ENCODE measurements at places on chromosomes 4 and X. TPM values are rescaled to one million over a fixed set of nuclear protein-coding genes. Genes with fewer than 3 reads are reported as not detected.
A peak's percentile ranks its signal among the peaks of the same experiment; 100 is the strongest.

DNA sequence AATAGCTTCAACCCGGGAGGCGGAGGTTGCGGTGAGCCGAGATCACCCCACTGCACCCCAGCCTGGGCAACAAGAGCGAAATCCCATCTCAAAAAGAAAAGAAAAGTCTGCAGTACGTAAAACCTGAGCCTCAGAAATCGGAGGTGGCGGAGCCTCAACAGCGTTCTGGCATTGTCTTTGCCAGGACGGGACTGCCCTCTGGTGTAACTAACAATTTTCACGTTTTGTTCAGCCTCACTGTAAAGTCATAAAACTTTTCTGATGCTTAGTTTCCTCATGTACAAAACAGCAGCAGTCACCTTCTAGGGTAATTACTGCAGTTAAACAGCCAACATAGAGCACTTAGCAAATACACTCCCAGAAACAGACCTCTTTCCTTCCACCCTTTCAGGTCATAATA is 121.7 kb downstream of the RBM47 start:
- H3K27ac ChIP-seq, result no peak overlapping the region
- no peak overlapping the region for H3K4me3 ChIP-seq

GRCh38 chr4:83785891-83786290 is 250.0 kb downstream of the GPAT3 start:
- no peaks in the 10 kb centered on the region for H3K4me1 ChIP-seq
- no peak overlapping the region for H3K4me3 ChIP-seq
- H3K27me3 ChIP-seq, result no peaks in the 10 kb centered on the region

DNA sequence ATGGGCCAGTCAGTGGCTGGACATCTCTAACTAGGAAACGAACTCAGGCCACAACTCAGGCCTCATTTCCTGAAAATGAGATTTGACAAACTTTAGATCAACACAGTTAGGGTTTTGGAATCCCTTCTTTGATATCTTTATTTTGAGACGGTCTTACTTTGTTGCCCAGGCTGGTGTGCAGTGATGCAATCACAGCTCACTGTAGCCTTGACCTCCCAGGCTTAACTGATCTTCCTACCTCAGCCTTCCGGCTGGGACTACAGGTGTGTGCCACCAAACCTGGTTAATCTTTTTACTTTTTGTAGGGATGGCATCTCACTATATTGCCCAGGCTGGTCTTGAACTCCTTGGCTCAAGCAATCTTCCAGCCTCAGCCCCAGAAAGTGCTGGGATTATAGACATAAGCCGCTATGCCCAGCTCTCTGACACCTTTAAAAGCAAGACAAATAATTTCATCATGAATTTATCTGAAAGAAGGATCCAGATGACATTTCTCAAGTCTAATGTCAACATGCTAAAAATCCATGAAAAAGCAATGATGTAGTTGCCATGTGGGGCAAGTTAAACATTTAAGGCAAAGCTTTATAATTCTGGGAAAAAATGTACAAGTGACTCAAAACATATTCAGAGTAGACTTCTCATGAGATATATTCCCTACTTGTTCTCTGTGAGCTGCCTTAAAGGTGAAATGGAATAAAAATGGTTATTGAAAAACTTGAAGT is 89.1 kb upstream of the CBR4 start:
- no peak overlapping the region for H3K27ac ChIP-seq
- H3K4me3 ChIP-seq, result no peak overlapping the region
- H3K27me3 ChIP-seq, result no peaks in the 10 kb centered on the region
- no peaks in the 10 kb centered on the region for H3K4me1 ChIP-seq

The NSDHL gene
- total RNA-seq, result 11.8 TPM

- no peaks in the 10 kb centered on the region for H3K36me3 ChIP-seq
- no peaks in the 10 kb centered on the region for H3K4me1 ChIP-seq
- peak overlapping the region; percentile 82 for H3K4me3 ChIP-seq
- H3K27ac ChIP-seq, result peak overlapping the region; percentile 61
Observed at GRCh38 chrX:40095583-40096394, 2.0 kb downstream of the BCOR start.

- H3K36me3 ChIP-seq, result no peaks in the 10 kb centered on the region
- H3K4me1 ChIP-seq, result no peaks in the 10 kb centered on the region
- no peak overlapping the region for H3K27ac ChIP-seq
- DNase-seq, result no peak
Observed at GRCh38 chr4:4401036-4401435, 14.1 kb downstream of the NSG1 start.

DNA sequence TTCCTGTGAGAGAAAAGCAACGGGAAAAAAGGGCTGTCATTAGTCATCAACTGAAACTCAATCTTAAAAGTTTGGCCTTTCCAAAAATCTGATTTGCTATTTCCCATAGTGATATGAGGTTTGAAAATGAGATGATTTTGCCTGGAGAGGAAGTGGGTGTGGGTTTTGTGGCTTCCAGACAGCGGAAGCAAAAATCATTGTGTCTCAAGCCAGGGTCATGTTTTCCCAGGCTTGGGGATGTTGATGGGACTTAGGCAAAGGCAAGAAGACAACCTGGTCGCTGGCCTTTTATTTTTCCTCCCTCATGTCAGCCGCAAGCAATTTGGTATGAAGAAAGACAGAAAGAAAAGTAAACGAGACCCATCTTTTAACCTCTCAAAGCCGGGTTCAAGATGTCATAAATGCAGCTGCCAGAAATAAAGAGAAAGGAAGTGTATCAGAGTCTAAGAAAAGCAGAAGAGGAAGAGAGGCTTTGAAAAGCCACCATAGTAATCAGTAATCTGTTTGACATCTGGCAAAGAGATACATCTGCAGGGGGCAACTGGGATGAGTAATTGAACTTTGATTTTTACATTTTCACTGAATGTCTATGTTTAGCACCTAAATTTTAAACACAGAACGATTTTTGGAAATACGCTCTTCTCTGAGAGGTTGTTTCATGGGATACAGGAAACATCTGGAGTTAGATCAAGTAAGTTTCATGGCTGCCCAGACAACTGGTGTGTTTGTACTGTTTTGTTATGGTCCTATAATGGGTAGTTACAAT is 521.6 kb upstream of the SLIT2 start:
- H3K4me3 ChIP-seq, result no peak overlapping the region
- H3K36me3 ChIP-seq, result no peaks in the 10 kb centered on the region
- no peaks in the 10 kb centered on the region for H3K4me1 ChIP-seq
- no peaks in the 10 kb centered on the region for H3K27me3 ChIP-seq
- no peak for DNase-seq
- H3K27ac ChIP-seq, result no peak overlapping the region

- no peaks in the 10 kb centered on the region for H3K36me3 ChIP-seq
- H3K4me1 ChIP-seq, result no peaks in the 10 kb centered on the region
- H3K4me3 ChIP-seq, result no peak overlapping the region
- no peak for DNase-seq
- no peak overlapping the region for H3K27ac ChIP-seq
Observed at GRCh38 chr4:85500110-85500867, 25.3 kb downstream of the ARHGAP24 start.

DNA sequence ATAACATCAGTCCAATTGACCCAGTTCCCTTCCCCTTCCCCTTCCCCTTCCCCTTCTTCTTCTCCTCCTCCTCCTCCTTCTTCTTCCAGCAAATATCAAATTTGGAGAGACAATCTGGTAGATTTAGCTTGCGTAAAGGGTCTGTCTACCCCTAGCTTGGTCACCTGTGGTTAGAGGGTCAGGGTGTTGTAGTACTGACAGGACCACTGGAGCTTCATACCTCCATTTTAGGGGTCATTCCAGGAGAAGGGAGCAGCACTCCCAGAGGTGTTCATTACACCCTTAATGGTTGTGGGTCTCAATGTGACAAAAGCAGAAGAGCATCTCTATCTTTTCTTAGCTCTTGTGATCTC is 3.7 kb upstream of the FGB start:
- H3K4me3 ChIP-seq, result no peak overlapping the region
- no peak for DNase-seq
- no peaks in the 10 kb centered on the region for H3K4me1 ChIP-seq
- H3K27me3 ChIP-seq, result no peaks in the 10 kb centered on the region
- H3K27ac ChIP-seq, result no peak overlapping the region

DNA sequence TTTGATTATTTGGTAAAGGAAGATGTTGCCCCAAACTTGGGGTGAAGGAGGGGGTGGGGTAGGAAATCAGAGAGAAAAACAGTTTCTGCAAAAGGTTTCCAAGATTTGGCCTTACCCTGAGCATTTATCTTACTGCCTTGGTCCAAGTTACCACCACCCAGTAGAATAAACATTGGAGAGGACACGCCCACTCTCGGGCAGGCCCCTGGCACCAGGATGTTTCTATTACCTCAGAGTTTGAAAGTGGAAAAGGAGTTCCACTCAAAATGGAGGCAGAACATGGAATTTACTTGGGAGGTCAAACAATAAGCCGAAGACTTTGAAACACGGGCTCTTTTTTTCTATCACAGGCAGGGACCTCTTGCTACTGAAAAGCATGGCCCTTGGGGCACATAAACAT is 113.7 kb downstream of the CHRNA9 start:
- no peak for DNase-seq
- no peaks in the 10 kb centered on the region for H3K27me3 ChIP-seq
- H3K4me3 ChIP-seq, result no peak overlapping the region
- no peak overlapping the region for H3K27ac ChIP-seq
- no peaks in the 10 kb centered on the region for H3K4me1 ChIP-seq

The AMBN gene
- total RNA-seq, result not detected

DNA sequence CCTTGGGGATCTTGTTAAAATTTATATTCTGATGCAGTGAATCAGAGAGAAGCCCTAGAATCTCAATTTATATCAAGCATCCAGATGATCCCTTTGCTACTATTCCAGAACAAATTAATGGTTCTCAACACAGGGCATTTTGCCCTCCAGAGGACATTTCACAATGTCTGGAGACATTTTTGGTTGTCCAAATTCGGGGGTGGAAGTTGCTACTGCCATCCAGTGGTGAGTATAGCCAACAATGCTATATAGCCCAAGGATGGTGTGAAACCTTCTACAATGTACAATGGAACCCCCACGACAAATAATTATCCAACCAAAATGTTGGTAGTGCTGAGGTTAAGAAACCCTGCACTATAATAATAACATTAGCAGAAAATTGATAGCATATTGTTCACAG is 2440.0 kb downstream of the PCDH7 start:
- no peak overlapping the region for H3K27ac ChIP-seq
- DNase-seq, result no peak
- H3K36me3 ChIP-seq, result no peaks in the 10 kb centered on the region
- no peaks in the 10 kb centered on the region for H3K4me1 ChIP-seq
- no peak overlapping the region for H3K4me3 ChIP-seq
- H3K27me3 ChIP-seq, result no peaks in the 10 kb centered on the region

The FBXO8 gene
- 47.9 TPM for total RNA-seq

The ADAMTS3 gene
- 16.8 TPM for total RNA-seq

The SYNPO2 gene
- total RNA-seq, result 174 TPM

The CENPVL1 gene
- total RNA-seq, result not detected

The CT45A2 gene
- not detected for total RNA-seq

DNA sequence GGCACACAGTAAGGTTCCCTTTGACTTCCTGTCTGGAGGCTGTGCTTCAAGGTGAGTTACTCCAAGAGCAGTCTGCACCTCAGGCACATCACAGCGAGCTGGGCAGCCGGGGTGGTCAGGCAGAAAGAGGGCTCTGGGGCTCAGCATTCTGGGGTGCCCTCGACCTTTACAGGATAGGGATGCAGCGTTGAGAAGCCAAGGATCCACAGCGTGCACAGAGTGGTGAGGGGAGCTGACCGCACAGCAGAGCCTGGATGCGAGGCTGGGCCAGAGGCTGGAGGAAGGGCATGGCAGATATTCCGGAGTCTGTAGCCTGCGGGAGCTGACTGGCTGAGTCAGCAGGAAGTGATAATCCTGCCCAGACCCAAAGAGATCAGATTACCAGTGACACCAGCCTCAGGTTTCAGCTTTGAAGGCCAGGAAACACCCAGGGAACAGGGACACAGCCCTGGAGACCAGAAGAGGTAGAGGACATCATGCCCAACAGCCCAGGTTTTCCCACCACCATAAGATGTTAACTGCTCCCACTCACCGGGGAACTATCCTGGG is 38.4 kb upstream of the PDLIM3 start:
- peak overlapping the region; percentile 56 for H3K27ac ChIP-seq
- H3K36me3 ChIP-seq, result no peaks in the 10 kb centered on the region
- no peaks in the 10 kb centered on the region for H3K27me3 ChIP-seq
- no peak for DNase-seq

The HPSE gene
- total RNA-seq, result 3.1 TPM

DNA sequence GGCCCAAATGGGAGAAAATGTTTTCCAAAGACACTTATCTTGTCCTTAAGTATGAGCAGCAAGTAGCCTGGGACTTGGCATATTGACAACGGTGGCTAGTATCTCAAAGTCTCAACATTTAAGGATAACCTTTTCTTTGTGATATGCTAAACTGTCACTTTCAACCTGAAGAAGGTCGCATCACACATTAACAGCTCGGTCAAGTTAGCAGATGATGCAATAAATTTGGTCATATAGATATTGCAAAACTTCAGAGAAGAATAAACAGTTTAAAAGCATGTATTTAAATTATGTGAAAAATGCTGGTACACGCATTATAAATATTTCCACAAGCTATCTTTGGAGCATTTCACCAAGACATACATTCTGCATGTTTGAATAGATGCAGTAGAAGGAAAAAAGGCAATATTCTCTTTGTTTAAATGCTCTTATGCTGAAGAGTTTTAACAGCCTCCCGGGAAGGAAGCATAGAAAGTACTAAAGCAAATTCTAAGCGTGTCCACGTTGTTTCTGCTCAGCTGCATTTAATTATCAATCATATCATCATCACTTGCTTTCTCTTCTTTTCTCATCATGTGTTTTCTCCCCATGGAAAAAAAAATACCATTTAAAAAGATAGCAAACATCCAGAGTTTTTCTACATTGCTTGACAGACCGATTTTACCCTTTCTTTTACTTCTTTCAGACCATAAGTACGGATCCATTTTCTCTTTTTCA is 24.2 kb downstream of the ARHGAP6 start:
- H3K4me1 ChIP-seq, result no peaks in the 10 kb centered on the region
- H3K36me3 ChIP-seq, result no peaks in the 10 kb centered on the region

GRCh38 chr4:67051000-67051789 is 494.1 kb downstream of the CENPC start:
- no peak overlapping the region for H3K27ac ChIP-seq
- no peak overlapping the region for H3K4me3 ChIP-seq
- no peaks in the 10 kb centered on the region for H3K36me3 ChIP-seq
- no peaks in the 10 kb centered on the region for H3K4me1 ChIP-seq
- no peak for DNase-seq

DNA sequence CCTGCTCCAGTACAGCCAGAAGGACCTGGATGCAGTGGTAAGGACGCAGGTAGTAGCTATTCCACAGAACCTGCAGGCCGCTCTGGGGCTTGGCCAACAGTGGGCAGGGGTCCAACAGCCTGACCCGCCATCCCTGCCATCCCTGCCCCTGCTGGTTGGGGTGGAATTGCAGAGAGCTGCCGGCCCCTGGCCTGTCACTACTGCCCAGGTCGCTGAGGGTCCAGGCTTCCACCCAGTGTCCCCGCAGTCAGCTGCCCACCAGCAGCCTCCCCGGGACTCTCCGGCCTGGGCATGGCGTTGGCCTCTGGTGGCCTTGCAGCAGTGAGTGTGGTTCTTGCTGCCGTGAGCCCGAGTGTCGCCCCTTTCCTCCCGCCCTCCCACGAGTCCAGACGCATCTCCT is 16.3 kb downstream of the TACC3 start:
- H3K4me3 ChIP-seq, result no peak overlapping the region
- DNase-seq, result no peak

GRCh38 chr4:70885174-70885573 is 17.0 kb upstream of the MOB1B start:
- H3K36me3 ChIP-seq, result no peaks in the 10 kb centered on the region
- no peak for DNase-seq
- no peaks in the 10 kb centered on the region for H3K4me1 ChIP-seq
- no peaks in the 10 kb centered on the region for H3K27me3 ChIP-seq

Data from uterus (tissue), 4 donors.